ENCODE measurements at places on chromosomes 13 and 19.

GRCh38 chr13:61128850-61129645 is 286.6 kb downstream of the PCDH20 start:
- no peak for DNase-seq

GRCh38 chr13:44212633-44213396 is 160.8 kb upstream of the SERP2 start:
- no peak for DNase-seq

- no peak for DNase-seq
Observed at GRCh38 chr19:11425719-11426457, 6.8 kb upstream of the RGL3 start.

- no peak for DNase-seq
Observed at GRCh38 chr13:34128661-34129060, 310.7 kb downstream of the RFC3 start.

GRCh38 chr19:51698296-51698695 is 5.2 kb downstream of the SPACA6 start:
- no peak for DNase-seq

DNA sequence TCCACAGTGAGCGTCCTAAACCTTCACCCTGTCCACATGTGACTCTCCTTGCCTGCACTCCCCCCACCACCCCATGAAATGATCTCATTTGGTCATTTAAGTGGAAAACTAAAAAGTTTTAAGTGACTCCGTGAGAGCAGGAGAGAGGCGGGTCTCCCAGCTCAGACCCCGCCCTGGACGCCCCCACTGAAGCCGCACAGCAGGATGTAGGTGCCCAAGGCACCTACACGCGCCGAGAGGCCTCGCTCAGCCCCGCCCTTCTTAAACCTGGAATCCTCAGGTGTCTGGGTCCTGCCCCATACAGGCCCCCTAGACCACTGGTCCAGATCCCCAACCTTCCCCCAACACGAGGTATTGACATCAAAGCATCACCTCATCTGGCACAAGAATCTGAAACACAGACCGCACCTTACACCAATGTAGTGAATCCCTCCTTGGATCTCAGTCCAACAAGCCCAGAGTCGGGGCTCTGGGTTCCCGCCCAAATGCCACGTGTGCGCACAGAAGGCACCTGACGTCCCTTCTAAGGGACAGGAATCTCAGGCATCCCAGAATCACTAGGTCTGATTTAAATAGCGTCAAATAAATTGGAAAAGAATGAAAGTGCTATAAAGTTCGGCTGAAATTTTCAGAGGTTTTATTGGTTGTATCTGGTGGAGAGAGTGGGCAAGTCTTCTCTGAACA is 3.5 kb downstream of the IGFL1 start:
- DNase-seq, result no peak

- no peak for DNase-seq
Observed at GRCh38 chr13:77716692-77717091, 19.2 kb downstream of the SLAIN1 start.

GRCh38 chr19:16899566-16900075 is 10.8 kb downstream of the F2RL3 start:
- DNase-seq, result peak; percentile 86

DNA sequence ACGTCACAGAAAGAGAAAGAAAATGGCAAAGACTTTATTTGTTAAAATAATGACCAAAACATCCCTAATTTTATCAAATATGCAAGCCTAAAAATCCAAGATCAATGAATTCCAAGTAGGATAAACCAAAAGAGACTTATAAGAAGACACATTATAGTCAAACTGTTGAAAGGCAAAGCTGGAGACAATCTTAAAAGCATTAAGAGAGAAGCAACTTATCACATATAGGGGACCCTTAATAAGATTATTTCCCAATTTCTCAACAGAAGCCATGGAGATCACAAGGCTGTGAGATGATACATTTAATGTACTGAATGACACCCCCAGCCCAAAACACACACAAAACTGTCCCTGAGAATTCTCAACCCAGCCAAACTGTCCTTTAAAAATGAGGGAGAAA is 228.7 kb downstream of the COG6 start:
- DNase-seq, result no peak

DNA sequence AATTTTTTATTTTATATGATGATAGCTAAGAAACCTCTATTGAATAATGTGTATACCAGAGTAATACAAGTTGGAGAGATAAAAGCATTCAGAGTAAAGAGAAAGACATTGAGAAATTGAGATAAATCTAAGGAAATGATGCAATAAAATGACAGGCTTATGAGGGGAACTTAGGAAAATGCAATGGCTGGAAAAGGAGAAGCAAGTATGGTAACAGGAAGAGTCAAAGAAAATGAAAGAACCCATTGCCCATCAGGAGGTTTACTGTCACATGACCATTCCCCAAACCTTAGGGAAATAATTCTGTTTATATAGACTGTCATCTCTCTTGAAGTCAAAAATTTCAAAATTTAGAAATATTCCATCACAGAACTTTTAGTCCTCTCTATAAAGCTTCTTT is 808.0 kb upstream of the PRR20A start:
- no peak for DNase-seq

GRCh38 chr13:34506796-34507195 is 435.3 kb upstream of the NBEA start:
- no peak for DNase-seq

DNA sequence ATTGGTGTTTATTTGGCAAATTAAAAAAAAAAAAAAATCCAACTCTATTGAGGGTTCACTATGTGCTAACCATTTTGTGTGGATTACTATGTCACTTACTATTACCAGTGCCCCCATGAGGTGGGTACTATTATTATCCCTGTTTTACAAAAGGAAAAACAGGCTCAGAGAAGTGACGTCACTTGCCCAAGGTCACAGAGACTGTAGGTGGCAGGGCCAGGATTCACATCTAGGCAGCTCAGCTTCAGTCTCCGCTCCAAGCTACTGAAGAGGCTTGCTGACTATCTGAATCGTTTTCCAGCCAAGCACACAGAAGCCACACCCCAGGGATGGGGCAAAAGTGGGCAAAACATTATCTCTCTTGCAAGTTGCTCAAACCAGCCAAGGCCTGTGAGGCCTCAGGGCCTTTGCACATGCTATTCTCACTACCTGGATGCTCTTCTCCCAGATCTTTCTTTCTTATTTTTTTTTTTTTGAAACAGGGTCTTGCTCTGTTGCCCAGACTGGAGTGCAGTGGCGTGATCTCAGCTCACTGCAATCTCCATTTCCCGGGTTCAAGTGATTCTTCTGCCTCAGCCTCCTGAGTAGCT is 4.8 kb upstream of the ANGPTL8 start:
- DNase-seq, result peak; percentile 28

GRCh38 chr13:23159760-23160637 is 20.8 kb upstream of the SGCG start:
- no peak for DNase-seq

- DNase-seq, result peak; percentile 91
Observed at GRCh38 chr19:51572410-51572809, 1.3 kb downstream of the ZNF175 start.

GRCh38 chr13:94291631-94292322 is 187.7 kb downstream of the DCT start:
- DNase-seq, result no peak

GRCh38 chr13:98528663-98529064 is 48.2 kb downstream of the STK24 start:
- no peak for DNase-seq

- no peak for DNase-seq
Observed at GRCh38 chr13:94632226-94632980, 30.7 kb downstream of the GPR180 start.

GRCh38 chr19:28065026-28065425 is 1147.9 kb downstream of the UQCRFS1 start:
- DNase-seq, result no peak

- DNase-seq, result no peak
Observed at GRCh38 chr13:101181076-101181685, 235.1 kb downstream of the NALCN start.

DNA sequence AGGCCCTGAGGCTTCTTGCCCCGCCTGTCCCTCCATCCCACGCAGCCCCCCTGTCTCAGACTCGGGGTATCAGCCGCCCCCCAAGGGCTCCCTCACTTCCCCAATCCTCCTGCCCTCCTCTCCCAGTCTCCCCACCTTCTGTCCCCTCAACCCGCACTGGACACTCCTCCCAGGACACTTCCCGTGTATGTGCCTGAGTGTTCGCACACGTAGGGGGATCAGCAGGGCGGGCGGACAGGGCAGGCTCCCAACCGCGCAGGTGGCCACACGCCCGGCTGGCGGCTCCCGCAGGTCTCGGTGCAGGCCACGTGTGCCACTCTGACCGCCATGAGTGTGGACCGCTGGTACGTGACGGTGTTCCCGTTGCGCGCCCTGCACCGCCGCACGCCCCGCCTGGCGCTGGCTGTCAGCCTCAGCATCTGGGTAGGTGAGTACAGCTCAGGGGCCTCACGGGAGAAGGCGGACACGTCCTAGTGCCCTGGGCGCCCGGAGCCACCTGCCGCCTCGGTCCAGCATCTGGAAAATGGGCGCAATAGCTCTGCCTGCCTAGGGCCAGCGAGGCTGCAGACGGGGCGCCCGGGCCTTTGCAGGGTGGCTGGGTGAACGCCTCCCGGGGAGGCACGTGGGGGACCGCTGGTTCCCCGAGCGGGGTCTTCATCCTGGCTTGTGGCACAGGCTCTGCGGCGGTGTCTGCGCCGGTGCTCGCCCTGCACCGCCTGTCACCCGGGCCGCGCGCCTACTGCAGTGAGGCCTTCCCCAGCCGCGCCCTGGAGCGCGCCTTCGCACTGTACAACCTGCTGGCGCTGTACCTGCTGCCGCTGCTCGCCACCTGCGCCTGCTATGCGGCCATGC is 2.3 kb downstream of the KISS1R start:
- peak; percentile 52 for DNase-seq

DNA sequence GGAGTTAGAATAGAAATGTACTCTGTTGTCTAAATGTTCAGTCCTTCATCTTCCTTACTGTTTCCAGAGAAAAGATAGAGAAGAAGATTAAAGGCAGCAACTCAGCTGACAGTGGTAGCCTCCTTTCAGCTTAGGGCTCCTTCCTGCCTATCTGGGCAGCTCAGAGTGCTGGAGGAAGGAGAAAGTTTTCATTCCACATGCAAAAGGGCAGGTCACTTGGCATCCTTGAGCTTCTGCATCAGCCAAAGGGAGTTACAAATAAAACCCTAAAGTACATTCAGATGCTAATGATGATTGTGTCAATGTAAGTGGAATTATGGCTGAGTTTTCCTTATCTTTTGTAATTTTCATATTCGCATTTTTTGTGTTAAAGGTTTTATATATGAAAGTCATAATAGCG is 58.9 kb downstream of the ESD start:
- no peak for DNase-seq

GRCh38 chr19:45293682-45294081 is 29.0 kb downstream of the CKM start:
- no peak for DNase-seq

DNA sequence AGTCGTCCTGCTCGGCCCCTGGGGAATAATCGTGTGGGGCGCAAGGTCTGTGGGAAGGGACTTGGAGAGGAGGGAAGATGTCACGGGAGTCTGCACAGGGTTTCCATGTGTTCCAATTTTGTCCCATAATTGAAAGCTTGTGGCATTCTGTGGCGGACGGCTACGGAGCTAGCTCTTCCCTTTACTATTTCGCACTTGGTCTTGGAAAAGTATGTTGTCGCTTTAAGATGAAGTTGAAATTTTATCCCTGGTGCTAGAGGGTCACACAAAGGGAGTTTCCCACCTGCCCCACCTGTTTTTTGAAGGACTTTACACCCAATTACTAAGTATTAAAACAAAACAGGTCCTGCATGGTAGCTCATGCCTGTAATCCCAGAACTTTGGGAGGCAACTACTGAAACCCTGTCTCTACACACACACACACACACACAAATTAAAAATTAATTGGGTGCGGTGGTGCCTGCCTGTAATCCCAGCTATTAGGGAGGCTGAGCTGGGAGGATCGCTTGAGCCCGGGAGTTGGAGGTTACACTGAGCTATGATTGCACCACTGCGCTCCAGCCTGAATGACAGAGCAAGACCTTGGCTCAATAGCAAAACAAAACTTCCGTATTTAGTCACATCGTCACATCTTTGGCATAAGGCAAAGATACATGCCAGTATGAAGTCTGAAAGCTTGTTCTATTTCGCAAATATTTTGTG is 967 bp upstream of the TPT1 start:
- DNase-seq, result no peak

DNA sequence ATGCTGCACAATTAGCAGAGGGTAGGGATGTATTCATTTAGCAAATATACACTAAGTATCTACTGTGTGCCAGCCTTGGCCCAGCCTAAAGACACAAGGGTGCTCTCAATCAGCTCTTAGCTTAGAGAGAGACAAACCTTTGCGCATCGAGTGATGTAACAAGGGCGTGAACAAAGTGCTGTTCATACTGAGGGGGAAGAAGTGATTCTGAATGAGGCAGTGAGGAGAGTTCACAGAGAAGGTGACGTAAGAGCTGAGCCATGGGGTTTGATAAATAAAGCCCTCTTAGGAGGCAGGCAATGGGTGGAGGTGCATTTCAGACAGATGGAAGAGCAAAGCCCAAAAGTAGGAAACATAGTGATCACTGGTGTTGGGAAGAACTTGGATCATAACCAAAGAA is 68.5 kb downstream of the FLT1 start:
- no peak for DNase-seq

- DNase-seq, result no peak
Observed at GRCh38 chr13:95185311-95185710, 115.9 kb downstream of the ABCC4 start.

DNA sequence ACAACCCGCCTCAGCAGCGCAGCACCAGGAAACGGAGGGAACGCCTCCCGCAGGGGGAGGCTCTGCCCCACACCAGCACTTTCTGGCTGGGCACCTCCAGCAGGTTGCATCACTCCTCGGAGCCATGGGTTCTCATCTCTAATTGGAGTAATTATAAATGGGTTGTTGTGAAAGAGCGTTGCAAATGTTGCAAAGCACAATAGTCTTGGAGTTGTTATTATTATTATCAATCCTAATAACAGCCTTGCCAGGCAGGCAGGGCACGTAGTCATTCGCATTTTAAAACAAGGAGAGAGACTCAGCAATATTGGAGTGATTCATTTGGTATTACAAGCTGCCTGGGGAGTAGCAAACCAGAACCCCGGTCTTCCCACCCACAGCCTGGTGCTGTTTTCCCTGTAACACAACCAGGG is 108.6 kb upstream of the GJB6 start:
- DNase-seq, result peak; percentile 17
